ENCODE measurements at places on chromosomes 2 and 18. TPM values are rescaled to one million over a fixed set of nuclear protein-coding genes. Genes with fewer than 3 reads are reported as not detected.

MYOM1 gene
- total RNA-seq, result 0.38 TPM

UGT1A10 gene
- not detected for total RNA-seq

SP140 gene
- total RNA-seq, result not detected

OTX1 gene
- total RNA-seq, result not detected

OR6B2 gene
- total RNA-seq, result not detected

MYO1B gene
- total RNA-seq, result 418 TPM

STPG4 gene
- total RNA-seq, result under 0.01 TPM

SLC5A7 gene
- not detected for total RNA-seq

ERBB4 gene
- 0.28 TPM for total RNA-seq

MPHOSPH10 gene
- 33.2 TPM for total RNA-seq

CYP26B1 gene
- 0.19 TPM for total RNA-seq

C2orf80 gene
- not detected for total RNA-seq

SLC38A11 gene
- total RNA-seq, result 0.28 TPM

ANKRD62 gene
- under 0.01 TPM for total RNA-seq

INPP5D gene
- under 0.01 TPM for total RNA-seq

TMEM163 gene
- total RNA-seq, result not detected

SERPINB8 gene
- total RNA-seq, result 14.4 TPM

PLCL1 gene
- 12.3 TPM for total RNA-seq

ZNF385B gene
- total RNA-seq, result not detected

IL1RL2 gene
- 1.7 TPM for total RNA-seq

FTCDNL1 gene
- 2.1 TPM for total RNA-seq

KCNG2 gene
- 0.19 TPM for total RNA-seq

SP5 gene
- total RNA-seq, result not detected
